ENCODE measurements at places on chromosomes 6 and 20. TPM values are rescaled to one million over a fixed set of nuclear protein-coding genes. Genes with fewer than 3 reads are reported as not detected.

Gene TRIM15
- not detected for total RNA-seq

Gene RARS2
- 16.8 TPM for total RNA-seq

DNA sequence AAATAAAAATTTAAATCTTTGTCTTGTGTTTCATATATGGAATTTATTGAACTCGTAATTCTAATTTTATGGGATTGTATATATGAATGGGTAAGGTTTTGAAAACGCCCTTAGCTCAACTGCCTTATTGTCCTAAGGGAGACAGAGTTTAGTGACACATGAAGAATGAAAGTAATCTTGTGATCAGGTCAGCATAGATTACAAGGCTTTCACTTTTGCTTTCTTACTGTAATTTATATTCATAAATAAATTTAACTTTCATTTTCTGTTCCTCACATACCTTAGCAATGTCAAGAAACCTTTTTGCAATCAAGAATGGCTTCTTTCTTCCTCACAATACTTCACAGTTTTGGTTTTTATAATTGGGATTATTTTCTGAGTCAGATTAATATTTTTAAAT lies 14.4 kb downstream of the KPNA5 start:
- no peak for DNase-seq

Gene TMEM217
- total RNA-seq = not detected

DNA sequence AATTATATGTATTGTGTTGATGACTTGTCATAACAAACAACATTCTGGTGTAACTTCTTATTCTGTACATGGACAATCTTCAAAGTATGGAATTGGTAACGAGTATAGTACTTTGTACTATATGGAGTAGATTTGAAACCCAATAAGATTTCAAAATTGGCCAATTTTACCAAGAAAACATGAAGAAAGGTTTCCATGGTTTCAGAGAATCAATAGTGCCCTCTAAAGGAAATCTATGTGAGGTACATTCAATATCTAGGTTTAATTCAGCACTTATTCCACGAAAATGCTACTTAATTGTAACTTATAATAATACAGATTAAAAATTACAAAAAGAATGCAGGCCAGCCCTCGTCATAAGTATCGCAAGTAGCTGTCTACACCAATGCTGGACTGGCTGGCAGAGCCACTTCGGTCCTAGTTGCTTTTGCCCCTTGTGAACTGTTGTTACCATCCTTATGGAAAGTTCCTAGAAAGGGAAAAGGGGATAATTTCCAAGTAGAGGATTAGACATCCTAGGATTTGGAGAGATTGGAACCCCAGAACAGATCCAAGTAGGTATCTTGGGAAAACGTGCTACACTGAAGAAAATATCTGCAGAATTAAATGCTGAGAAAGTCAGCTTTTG lies 70.9 kb downstream of the LCA5 start:
- no peak for DNase-seq

Gene CCDC170
- 0.65 TPM for total RNA-seq

- no peak for DNase-seq
These were observed 167.8 kb downstream of the JARID2 start for GRCh38 chr6:15413466-15414234.

Gene ULBP3
- 0.83 TPM for total RNA-seq

All from Right ventricle myocardium superior (tissue), 1 donor.